ENCODE measurements at places on chromosomes 6 and 20.

- no peak for DNase-seq
Observed at GRCh38 chr6:119192200-119192599, 113.7 kb upstream of the FAM184A start.

DNA sequence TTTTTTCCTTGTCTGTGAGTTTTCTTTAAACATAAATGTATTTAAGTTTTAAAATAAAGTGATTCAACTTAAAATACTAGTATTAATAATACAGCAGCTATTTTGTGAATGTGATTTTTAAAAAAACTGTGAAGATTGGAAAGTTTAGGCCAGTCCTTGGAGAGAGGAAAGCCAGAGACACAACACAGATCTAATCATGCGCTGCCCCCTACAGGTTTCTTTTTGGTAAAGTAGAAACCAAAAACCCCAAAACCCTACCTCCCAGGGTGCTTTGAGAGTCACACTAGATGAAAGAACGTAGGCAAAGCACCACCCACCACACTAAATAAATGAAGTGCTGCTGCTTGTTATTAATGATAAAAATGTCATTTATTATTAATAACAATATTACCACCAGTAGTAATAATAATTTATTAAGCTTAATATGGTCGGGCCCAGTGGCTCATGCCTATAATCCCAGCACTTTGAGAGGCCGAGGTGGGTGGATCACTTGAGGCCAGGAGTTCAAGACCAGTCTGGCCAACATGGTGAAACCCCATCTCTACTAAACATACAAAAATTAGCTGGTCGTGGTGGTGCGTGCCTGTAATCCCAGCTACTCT, 33.7 kb downstream of the SLC9A8 start:
- DNase-seq, result peak; percentile 71

GRCh38 chr6:144149558-144149893, 791 bp upstream of the STX11 start:
- DNase-seq, result no peak

GRCh38 chr20:51020657-51021056, 2.2 kb downstream of the KCNG1 start:
- DNase-seq, result no peak

DNA sequence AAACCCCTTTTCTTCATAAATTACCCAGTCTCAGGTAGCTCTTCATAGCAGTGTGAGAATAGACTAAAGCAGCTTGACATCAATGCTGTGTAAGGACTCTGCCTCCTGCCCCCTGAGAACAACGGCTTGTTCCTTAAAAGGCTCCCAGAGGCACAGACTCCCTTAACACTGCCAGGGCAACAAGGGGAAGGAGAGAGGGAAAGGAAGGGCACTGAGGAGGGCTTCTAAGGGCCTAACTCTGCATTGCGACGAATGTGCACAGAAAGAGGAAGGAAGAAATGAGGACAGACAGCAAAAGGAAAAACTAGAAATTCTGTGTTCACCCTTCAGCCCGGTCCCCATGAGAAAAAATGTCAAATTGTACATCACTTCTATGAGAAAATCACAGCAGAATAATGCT, 74.0 kb downstream of the AGPAT4 start:
- no peak for DNase-seq
